GM19239 (cell line): ENCODE measurements at places on chromosomes 5 and 9.

GRCh38 chr5:137179203-137179602 is 319.9 kb downstream of the SPOCK1 start:
- no peak for DNase-seq

DNA sequence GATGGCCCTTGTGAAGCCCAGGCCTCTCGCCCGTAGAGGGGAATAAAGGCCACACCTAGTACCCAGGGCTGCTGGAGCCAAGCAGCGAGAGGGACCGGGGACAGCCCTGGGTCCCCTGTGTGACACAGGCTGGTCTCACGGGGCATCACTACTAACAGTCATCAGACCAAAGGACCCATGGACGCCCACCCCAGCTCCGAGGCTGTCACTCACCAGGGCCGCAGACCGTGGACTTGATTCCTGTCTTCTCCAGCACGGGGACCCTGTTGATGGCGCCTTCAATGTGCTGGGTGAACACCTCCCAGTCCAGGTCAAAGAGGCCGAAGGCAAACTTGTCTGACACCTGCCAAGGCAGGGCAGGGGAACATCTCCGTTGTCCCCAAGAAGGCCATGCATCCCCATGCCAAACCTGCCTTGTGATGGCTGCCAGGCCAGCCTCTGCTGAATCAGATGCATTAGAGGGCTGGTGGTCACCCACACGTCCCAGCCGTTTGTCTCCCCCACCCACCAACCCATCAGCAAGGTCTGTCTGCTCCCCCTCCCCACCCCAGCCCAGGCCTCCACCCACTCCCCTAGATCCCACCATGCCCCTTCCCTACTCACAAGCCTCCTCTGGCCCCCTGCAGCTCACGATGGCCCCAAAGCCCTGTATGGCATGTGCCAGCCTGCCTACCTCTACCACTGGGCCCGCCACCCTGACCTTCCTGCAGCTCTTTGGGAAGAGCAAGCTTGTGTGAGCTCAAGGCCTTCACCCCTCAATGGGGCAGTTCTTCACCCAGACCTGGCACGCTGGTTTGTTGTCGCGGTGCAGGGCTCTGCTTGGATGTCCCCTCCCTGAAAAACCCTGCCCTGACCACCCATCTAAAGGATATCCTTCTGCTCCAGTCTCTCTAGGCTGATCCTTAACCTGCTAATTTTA is 20.8 kb downstream of the SARDH start:
- DNase-seq = no peak

- DNase-seq = no peak
These were observed 425.3 kb upstream of the CLINT1 start for GRCh38 chr5:158284242-158284641.

GRCh38 chr9:85521371-85522197 is 220.2 kb downstream of the AGTPBP1 start:
- no peak for DNase-seq

DNA sequence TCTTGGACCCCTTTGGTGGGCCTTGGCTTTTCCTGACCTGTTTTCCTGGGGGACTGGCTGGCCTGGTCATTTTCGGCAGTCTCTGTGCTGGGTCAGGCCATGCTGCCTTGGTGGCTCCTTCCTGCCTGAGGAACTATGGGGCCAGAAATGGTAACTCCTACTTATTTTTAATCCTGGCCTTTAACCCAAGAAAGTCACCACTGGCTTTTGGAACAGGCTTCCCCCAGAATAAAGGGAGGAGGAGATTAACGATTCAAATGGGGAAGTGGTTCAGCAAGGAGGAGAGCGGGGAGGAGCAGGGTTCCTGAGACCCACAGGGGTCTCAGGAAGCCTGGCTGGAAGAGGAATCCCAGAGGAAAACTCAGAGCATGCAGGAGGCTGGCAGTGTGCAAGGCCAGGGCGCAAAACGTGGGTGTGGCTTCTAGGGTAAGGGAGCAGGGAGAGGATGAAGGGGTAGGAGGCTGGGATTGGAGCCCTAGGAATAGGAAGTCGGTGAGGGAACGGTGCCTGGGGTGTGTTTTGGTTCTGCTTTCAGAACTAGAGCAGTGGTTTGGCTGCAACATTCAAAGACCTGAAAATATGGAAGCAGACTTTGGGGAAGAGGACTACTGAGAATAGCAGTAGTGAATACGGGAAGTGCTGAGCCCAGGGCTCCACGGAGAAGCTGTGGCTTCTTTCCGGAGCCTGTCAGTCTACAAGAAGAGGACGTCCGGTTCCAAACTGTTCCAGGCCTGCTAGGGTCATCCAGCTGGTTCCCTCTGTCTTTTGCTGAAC is 271.1 kb upstream of the KLF4 start:
- DNase-seq = no peak

- no peak for DNase-seq
These were observed 29.2 kb downstream of the FREM1 start for GRCh38 chr9:14881006-14881405.

GRCh38 chr5:42520203-42520602 is 97.0 kb downstream of the GHR start:
- no peak for DNase-seq

GRCh38 chr5:91135475-91136248 is 247.5 kb downstream of the ARRDC3 start:
- DNase-seq = no peak

GRCh38 chr5:1415626-1416360 is 29.4 kb downstream of the SLC6A3 start:
- DNase-seq = no peak

- no peak for DNase-seq
These were observed 184.9 kb downstream of the PCSK1 start for GRCh38 chr5:96248131-96248530.

DNA sequence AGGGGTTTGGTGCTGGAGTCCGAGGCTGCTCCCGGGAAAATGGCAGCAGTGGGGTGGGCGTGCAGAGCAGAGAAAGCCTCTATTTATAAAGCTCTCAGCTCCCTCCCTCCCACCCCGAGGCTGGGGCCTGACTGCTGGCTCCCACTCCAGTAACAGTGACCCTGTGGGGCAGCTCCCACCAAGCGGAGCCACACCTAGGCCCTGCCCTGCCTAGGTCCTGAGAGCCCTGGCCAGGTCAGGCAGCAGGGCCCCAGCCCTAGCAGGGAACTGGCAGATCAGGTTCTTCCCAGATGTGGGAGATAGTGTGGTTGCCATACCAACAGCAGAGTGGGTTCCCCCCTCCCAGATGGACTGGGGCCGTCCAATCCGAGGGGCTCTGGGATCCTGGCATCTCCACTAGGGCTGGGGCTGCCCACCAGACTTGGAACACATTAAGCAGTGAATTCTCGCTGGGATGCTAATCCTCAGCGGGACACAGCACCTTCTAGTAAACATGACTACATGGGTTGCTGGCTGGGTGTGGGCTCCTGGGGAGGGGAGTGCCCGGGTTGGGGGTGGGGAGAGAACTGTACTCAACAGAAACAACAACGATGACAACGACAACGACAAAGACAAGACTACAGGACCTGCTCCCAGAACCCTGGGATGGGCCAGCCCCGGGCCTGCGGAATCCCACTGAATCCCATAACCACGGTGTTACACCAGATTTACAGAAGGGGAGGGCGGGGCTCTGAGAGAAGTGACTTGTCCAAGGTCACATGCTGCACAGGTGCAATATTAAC is 1.5 kb downstream of the SH3GLB2 start:
- no peak for DNase-seq

- DNase-seq = no peak
These were observed 38.1 kb downstream of the BASP1 start for GRCh38 chr5:17255471-17256021.

DNA sequence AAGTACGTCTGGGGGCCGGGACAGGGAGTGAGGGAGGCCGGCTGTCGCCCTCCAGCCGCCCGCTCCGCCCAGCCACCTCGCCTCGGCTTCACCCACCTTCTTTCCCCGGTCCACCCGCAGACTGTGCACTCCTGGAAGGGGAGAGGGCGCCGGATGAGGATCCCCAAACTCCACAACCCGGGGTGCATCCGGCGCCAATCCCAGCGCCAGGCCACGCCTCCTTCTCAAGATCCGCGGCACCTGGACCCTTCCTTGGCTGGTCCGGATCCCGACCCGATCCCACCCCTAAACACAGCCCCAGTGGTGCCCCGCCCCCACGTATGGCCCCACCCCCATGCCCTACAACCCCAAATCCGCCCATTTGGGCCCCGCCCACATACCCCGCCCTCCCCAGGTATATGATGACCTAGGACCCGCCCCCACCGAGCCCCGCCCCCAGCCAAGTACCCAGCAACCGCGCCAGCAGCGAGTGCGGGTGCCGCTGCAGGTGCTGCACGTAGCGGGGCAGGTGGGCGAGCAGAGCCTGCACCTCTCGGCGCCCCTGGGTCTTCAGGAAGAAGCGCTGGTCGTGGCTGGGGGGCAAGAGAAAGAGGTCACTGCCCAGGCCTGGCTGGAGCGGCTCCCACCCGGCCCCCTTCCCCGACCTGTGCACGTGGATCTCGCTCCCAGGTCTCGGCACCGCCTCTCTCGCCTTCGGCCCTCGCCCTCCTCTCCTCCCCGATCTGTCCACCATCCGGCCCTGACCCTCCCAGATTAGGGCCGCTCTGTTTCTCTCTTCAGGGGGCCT is 3.2 kb downstream of the PIP5KL1 start:
- no peak for DNase-seq

DNA sequence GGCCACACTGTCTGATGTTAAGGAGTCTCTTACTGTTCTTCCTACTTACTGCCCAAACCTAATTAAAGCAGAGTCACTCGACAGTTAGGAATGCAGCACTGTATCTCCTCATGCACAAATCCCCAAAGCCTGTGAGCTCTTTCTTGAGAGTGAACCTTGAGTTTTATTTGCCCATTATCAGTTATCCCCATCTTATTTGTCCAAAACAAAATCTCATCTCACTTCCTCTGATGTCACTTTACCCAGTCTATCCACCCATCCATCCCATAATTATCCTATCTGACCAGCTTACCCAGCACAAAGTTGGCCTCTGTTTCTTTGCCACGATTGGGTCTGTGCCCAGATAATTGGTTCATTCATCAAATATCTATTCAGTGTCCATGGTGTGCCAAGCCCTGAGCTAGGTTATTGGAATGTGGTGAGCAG is 250.8 kb downstream of the SLIT3 start:
- no peak for DNase-seq

DNA sequence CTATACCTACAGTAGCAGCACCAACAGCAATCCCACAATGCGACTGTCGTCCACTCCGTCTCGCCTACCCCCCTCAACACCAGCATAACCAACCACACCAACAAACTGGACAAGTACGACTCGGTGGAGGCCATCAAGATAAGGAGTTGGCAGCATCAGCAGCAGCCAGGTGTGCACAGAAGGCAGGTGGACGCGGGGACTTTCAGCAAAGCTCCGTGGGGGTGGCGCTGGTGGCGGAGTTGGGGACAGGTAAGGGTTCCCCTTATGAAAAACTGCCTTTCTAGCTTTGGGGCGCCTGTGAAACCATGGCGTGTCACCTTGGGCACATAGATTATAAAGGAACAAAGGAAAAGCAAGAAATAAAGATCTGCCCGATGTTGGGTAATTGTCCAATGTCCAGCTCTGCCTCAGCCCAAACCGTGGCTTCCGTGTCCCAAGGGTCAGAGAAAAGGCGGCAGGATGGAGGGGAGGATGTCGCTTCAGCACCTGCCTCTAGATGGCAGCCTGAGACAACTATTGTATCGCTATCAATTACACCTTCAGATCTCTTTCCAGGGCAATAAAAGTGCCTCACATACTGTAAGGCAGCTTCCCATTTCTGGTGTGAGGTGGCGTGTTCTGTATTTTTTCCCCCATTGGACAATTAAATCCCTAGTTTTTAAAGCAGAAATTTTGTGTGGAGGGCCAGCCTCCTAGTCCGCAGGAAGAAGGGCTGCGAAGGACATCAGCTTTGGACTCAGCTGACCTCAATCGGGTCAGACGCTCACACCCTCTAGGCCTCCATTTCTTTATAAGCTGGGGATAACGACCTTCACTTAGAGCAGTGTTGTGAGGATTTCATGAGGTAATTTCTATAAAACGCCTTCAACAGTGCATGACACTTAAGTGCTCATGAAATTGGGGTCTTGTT is 58.8 kb downstream of the MTRR start:
- peak; percentile 33 for DNase-seq

DNA sequence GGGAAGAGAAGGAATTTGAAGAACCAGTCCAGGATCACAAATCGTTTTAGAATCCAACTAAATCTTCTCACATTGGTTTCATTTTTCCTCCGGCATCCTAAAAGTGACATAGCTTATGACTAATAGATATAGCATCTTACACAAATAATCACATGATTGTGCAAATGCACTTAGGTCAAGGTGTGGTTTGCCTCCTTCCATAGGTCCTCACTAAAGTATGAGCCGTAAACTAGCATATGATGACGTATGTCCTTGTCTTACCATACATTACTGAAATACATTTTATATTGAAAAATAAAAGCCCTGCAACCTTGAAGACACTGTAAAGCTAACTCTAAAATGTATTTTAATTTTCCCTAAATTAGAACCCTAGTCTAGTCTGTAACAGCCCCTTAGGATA is 362.7 kb upstream of the ADAMTS16 start:
- DNase-seq = no peak

DNA sequence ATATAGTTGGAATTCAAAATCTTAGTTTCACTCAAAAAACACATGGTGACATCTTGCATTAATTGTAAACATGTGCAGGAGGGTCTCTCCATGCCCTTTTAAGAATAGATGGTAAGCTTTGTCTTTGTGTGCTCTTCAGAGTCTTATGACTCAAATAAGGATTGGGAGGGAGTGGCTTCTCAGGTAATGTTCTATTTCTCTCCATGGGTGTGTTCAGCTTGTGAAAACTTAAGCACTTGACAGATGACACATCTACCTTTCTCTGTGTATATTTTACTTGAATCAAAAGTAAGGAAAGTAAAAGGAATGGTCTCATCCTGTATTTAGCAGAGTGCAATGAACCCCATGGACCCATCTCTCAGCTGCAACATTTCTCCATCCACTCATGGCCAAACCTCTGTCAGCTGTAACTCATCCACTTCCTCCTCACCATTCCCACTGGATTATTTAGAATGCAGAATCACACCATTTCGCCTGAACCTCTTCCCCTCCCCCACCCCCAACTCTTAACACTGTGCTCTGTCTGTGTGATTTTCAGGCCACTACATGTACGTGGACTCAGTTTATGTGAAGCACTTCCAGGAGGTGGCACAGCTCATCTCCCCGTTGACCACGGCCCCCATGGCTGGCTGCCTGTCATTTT is 82.1 kb downstream of the MAMDC2 start:
- no peak for DNase-seq

DNA sequence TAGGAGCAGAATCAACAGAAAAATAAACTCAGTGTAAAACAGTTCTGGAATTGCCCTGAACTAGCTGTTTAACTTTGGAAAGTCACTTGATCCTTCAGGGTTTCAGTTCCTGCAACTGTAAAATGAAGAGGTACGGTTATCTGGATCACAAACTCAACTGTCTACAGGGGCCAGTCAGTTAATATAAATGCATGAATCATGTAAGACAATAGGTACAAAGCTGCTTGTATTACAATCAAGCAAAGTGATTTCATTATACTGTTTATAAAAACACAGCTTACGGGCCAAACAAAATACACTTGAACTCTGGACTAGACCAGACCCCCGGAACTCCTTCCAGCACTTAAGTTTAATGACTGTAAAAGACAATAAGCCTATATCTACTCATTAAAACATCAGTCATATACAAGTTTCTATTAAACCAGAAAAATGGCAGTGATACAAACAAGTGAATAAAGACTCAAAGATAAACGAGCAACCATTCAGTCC is 73.0 kb downstream of the MRPS27 start:
- DNase-seq = no peak

GRCh38 chr5:7808998-7809397 is 41.9 kb downstream of the CFAP90 start:
- no peak for DNase-seq

- no peak for DNase-seq
These were observed 10.9 kb downstream of the CXXC5 start for GRCh38 chr5:139658928-139659667.
